GM10248 (cell line): ENCODE measurements at places on chromosomes 16 and 17.

DNA sequence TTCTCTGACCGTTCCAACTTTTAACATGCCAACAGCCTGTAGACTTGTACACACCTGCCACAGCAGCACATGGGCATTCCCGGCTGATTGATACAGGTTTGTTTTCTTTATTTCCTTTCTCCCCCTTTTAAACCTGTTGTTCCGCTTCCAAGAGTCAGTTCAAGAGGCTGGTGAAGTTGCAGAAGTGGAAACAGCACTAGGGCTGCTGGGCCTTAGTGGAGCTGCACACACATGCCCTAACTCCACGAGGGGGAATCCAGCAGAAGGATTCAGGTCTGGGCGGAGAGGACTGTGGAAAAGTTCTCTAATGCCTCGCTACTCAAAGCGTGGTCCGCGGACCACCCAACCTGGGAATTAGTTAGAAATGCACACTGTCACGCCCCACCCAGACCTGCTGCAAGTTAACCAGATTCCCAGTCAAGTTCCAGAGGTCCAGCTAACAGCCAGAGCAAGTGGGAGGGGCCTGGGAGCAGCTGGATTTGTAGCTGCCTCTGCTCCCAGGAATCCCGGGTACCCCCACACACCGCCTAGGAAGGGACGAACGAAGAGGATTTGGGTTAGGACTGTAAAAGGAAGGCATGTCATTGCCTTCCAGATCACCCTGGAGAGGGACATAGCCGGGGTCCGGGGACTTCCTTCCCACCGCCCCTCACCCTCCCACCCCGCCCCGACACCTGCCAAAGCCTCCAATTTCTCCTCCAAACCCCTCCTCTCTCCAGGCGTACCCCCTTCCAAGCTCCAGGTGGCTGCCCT lies 542 bp downstream of the SLC39A11 start:
- DNase-seq: peak; percentile 41

- no peak for DNase-seq
Observed at GRCh38 chr17:65952586-65952985, 239.3 kb downstream of the CEP112 start.

- DNase-seq: no peak
Observed at GRCh38 chr17:33642002-33642401, 348.9 kb upstream of the ASIC2 start.

- no peak for DNase-seq
Observed at GRCh38 chr16:63602206-63602927, 1519.5 kb downstream of the CDH11 start.

DNA sequence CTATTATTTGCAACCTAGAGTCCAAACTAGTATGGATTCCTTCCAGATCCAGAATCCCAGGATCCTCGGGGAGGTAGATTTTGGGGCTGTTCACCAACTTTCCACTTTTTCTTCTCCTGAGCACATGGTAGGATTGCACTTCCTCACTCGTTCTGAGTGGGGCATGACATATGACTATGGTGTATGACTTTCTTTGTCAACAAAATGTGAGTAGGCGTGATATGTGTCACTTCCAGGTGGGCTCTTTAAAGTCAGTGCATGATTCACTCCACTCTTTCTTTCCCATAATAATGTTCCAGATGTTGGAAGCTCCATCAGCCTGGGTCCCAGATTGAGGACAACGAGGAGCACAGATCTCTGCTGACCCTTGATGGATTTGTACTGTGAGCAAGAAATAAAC lies 21.5 kb downstream of the IRX5 start:
- DNase-seq: no peak

GRCh38 chr17:1241929-1242328 lies 28.3 kb upstream of the BHLHA9 start:
- no peak for DNase-seq

GRCh38 chr17:81000334-81000630 lies 8.6 kb downstream of the CHMP6 start:
- DNase-seq: peak; percentile 16

DNA sequence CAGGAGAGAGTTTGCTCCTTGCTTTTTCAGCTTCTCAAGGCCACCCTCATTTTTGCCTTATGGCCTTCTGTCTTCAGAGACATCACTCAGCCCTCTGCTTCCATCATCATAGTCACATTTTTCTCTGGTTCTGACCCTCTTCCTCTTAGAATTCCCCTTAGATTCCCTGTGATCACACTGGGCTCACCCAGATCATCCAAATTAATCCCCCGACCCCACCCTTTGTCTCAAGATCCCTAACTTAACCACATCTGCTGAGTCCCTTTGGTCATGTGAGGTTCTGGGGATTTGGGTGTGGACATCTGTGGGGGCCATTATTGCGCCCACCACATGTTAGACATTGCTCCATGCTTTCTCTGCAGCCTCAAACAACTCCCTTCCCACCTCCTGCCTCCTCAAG lies 323.4 kb downstream of the CPPED1 start:
- DNase-seq: no peak

- DNase-seq: no peak
Observed at GRCh38 chr17:383771-384621, 31.4 kb upstream of the RPH3AL start.
